ENCODE measurements at places on chromosomes 4 and X. TPM values are rescaled to one million over a fixed set of nuclear protein-coding genes. Genes with fewer than 3 reads are reported as not detected.

PPP2R2C gene
- total RNA-seq = not detected

PNMA6F gene
- total RNA-seq = not detected

LINC00632 gene
- total RNA-seq = not detected

BMX gene
- total RNA-seq = not detected

HAND2 gene
- total RNA-seq = not detected

LIN54 gene
- total RNA-seq = 34.9 TPM

SUPT20HL2 gene
- not detected for total RNA-seq

ADRA2C gene
- not detected for total RNA-seq

GRCh38 chr4:139470997-139471665, 17.2 kb downstream of the RAB33B start:
- DNase-seq = no peak
- H3K27me3 ChIP-seq = no peaks in the 10 kb centered on the region
- no peak overlapping the region for H3K27ac ChIP-seq
- no peaks in the 10 kb centered on the region for H3K4me1 ChIP-seq
- no peak overlapping the region for H3K4me3 ChIP-seq

- no peaks in the 10 kb centered on the region for H3K36me3 ChIP-seq
- no peak overlapping the region for H3K27ac ChIP-seq
- no peaks in the 10 kb centered on the region for H3K27me3 ChIP-seq
- no peak overlapping the region for H3K4me3 ChIP-seq
- no peak for DNase-seq
Observed at GRCh38 chrX:141642979-141643378, 53.5 kb downstream of the SPANXA2 start.

DNA sequence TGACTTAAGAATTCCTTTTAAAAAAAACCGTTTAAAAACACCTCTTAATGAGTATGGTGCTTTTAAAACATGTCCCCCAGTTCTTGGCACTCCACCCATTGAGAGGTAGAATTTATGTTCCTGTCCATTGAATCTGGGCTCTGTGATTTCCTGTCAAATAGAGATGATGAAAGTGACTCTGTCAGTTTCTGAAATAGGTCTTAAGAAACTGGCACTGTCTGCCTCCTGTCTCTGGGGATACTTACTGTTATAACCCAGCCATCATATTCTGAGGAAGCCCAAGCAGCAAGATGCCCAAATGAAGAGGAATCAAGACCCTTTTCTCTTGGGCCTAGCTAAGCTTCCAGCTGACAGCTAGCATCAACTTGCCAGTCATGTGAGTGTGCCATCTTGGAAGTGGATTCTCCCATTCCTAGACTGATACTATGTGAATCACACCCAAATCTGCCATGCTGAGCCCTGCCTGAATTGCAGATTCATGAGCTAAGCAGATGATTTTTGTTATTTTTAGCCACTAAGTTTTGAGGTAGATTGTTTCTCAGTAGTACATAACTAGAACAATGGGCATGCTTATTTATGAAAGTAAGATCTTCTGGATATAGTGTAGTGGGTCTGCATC, 22.8 kb downstream of the C4orf54 start:
- H3K4me1 ChIP-seq = peaks cover 6% of the 10 kb centered on the region
- peaks cover 12% of the 10 kb centered on the region for H3K27me3 ChIP-seq
- DNase-seq = no peak
- no peak overlapping the region for H3K27ac ChIP-seq

DNA sequence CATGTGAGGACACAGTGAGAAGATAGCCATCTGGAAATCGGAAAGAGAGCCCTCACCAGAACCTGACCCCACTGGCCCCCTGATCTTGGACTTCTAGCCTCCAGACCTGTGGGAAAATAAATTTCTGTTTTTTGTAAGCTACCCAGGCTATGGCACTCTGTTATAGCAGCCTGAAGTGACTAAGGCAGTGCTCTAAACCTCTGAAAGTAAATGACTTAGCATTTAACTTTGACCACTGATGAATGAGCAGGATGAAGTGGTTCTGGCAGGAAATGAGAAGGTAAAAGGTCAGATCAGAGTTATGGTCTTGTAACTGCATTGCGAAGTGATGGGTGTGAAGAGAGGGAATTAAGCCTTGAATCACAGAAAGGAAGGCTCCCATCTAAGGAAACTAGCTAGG, 17.0 kb downstream of the GPAT3 start:
- no peak for DNase-seq
- peaks cover 3% of the 10 kb centered on the region for H3K27me3 ChIP-seq
- no peaks in the 10 kb centered on the region for H3K36me3 ChIP-seq
- no peak overlapping the region for H3K4me3 ChIP-seq
- no peak overlapping the region for H3K27ac ChIP-seq

GRCh38 chrX:2410279-2411020, 90.3 kb downstream of the DHRSX start:
- no peaks in the 10 kb centered on the region for H3K4me1 ChIP-seq
- H3K27me3 ChIP-seq = no peaks in the 10 kb centered on the region
- no peak for DNase-seq
- no peak overlapping the region for H3K4me3 ChIP-seq
- no peak overlapping the region for H3K27ac ChIP-seq

DNA sequence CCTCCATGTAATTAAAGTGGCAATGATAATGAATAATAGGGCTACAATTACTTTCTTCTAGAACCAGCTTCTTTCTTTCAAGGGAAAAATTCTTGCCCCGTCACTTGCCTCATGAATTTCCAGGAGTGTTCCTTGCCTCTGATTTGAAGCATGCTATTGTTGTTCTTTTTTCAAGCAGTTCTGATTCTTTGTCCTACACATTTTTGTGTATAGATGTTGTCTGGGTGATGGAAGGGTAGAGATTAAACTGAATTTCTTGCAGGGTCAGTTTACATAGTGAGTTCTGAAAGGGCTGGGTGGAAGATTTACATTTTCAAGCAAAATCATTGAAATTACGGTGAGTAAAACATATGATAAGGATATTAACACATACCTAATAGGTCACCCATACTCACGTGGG, 107.0 kb upstream of the TENM3 start:
- no peaks in the 10 kb centered on the region for H3K36me3 ChIP-seq
- H3K27ac ChIP-seq = no peak overlapping the region
- no peak overlapping the region for H3K4me3 ChIP-seq
- peaks cover under 1% of the 10 kb centered on the region for H3K4me1 ChIP-seq

GRCh38 chr4:104795264-104795939, 300.7 kb upstream of the CXXC4 start:
- H3K36me3 ChIP-seq = no peaks in the 10 kb centered on the region
- no peak overlapping the region for H3K4me3 ChIP-seq
- DNase-seq = no peak
- H3K27me3 ChIP-seq = peaks cover 2% of the 10 kb centered on the region

GRCh38 chrX:119502727-119503483, 34.7 kb downstream of the SLC25A5 start:
- peaks cover 12% of the 10 kb centered on the region for H3K4me1 ChIP-seq
- H3K36me3 ChIP-seq = no peaks in the 10 kb centered on the region
- H3K27me3 ChIP-seq = no peaks in the 10 kb centered on the region
- peak overlapping the region; percentile 78 for H3K27ac ChIP-seq
- DNase-seq = no peak
- H3K4me3 ChIP-seq = peak overlapping the region; percentile 16

GRCh38 chr4:18250564-18250963, 229.0 kb upstream of the LCORL start:
- peaks cover 1% of the 10 kb centered on the region for H3K27me3 ChIP-seq
- no peak overlapping the region for H3K27ac ChIP-seq
- H3K4me3 ChIP-seq = no peak overlapping the region
- H3K4me1 ChIP-seq = no peaks in the 10 kb centered on the region
- no peaks in the 10 kb centered on the region for H3K36me3 ChIP-seq

DNA sequence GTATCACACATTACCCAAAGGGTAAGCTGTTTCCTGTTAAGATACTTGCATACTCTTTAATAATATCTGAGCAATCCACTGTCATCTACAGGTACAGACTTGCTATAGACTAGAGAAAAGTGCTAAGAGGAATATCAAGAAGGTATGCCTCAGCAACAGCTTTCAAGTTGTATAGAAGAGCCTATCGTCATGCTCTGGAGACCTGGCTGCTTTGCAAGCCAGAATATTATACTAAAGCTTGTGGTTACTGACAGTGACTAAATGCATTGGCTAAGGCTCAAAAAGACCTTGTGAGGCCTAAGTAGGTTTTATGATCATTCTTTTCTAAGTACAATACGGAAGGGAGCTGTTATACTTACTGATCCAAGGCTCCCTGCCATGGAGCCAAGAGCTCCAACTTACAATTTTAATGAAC, 11.3 kb downstream of the LAMP2 start:
- H3K36me3 ChIP-seq = peaks cover 8% of the 10 kb centered on the region
- no peaks in the 10 kb centered on the region for H3K27me3 ChIP-seq

GRCh38 chr4:25065431-25065858, 34.7 kb upstream of the LGI2 start:
- no peak overlapping the region for H3K4me3 ChIP-seq
- H3K36me3 ChIP-seq = no peaks in the 10 kb centered on the region
- H3K27ac ChIP-seq = no peak overlapping the region

All from activated naive CD8-positive, alpha-beta T cell treated with anti-CD3 and anti-CD28 coated beads, Interleukin-2, amount 10 ng/mL, durations not matched to agents 7 days and 5 days (primary cell).